ENCODE measurements at places on chromosomes 4 and X. TPM values are rescaled to one million over a fixed set of nuclear protein-coding genes. Genes with fewer than 3 reads are reported as not detected.

- peak overlapping the region; percentile 100 for H3K4me3 ChIP-seq
- H3K4me1 ChIP-seq, result peaks cover 5% of the 10 kb centered on the region
- H3K27me3 ChIP-seq, result no peaks in the 10 kb centered on the region
Observed at GRCh38 chrX:154401045-154401799, 3.0 kb downstream of the RPL10 start.

- H3K4me3 ChIP-seq, result no peak overlapping the region
- DNase-seq, result no peak
- H3K4me1 ChIP-seq, result peaks cover 3% of the 10 kb centered on the region
- H3K36me3 ChIP-seq, result no peaks in the 10 kb centered on the region
- H3K27ac ChIP-seq, result no peak overlapping the region
- no peaks in the 10 kb centered on the region for H3K27me3 ChIP-seq
Observed at GRCh38 chr4:101071241-101071640, 276.1 kb downstream of the PPP3CA start.

GRCh38 chrX:150146271-150146896 is 208.1 kb upstream of the EOLA2 start:
- H3K36me3 ChIP-seq, result no peaks in the 10 kb centered on the region
- no peak for DNase-seq
- H3K27me3 ChIP-seq, result peaks cover 4% of the 10 kb centered on the region
- no peak overlapping the region for H3K27ac ChIP-seq

DNA sequence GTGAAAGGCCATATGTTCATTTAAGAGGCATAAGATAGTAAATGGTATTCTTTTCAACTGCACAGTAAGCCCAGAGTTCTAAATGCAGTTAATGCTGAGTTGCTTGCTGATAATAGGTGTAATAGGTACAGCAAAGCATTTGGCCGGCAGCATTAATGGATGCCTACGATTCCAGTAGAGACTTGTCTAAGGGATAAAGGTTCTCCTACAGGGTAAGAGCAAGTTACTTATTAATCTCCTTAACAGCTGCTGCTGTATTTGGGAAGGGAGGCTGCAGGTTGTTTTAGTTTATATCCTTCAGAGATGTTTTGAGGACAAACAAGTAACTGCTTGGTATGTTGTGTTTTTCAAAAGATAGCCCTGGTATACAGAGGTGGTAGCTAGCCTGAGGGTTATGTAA is 16.8 kb downstream of the TSPAN7 start:
- peaks cover 8% of the 10 kb centered on the region for H3K27me3 ChIP-seq
- H3K4me3 ChIP-seq, result no peak overlapping the region
- no peaks in the 10 kb centered on the region for H3K4me1 ChIP-seq
- H3K36me3 ChIP-seq, result no peaks in the 10 kb centered on the region
- H3K27ac ChIP-seq, result no peak overlapping the region
- no peak for DNase-seq

DNA sequence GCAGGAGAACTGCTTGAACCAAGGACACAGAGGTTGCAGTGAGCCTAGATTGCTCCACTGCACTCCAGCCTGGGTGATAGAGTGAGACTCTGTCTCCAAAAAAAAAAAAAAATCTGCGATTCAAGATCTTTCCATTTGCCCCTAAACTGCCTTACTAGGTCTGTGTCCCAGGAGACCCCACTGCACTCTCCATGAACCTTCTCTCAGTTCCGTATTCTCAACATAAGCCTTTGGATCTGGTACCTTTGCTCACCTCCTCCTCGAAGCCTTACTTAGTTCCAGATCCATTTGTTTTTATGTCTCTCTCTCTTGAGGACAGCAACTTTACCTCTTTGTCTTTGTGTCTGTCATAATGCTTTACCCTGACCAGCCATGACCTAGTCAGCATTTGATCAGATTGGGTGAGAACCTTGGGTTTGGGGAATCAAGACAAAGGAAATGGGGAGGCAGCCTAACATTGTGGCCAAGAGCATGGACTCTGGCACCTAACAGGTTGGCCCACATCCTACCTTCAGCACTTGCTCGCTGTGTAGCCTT is 33.7 kb downstream of the BST1 start:
- H3K27ac ChIP-seq, result no peak overlapping the region
- no peaks in the 10 kb centered on the region for H3K27me3 ChIP-seq
- H3K36me3 ChIP-seq, result peaks cover 18% of the 10 kb centered on the region
- DNase-seq, result no peak
- peaks cover 41% of the 10 kb centered on the region for H3K4me1 ChIP-seq

- DNase-seq, result no peak
- H3K27me3 ChIP-seq, result no peaks in the 10 kb centered on the region
- no peak overlapping the region for H3K4me3 ChIP-seq
- no peak overlapping the region for H3K27ac ChIP-seq
- no peaks in the 10 kb centered on the region for H3K4me1 ChIP-seq
Observed at GRCh38 chrX:131778269-131779218, 234.7 kb downstream of the OR13H1 start.

- H3K4me1 ChIP-seq, result peaks cover 5% of the 10 kb centered on the region
- no peaks in the 10 kb centered on the region for H3K36me3 ChIP-seq
- H3K4me3 ChIP-seq, result no peak overlapping the region
- peaks cover 11% of the 10 kb centered on the region for H3K27me3 ChIP-seq
Observed at GRCh38 chr4:184937030-184937710, 81.1 kb upstream of the HELT start.

GRCh38 chr4:181958446-181958845 is 284.8 kb upstream of the TENM3 start:
- no peaks in the 10 kb centered on the region for H3K4me1 ChIP-seq
- H3K4me3 ChIP-seq, result no peak overlapping the region
- H3K27ac ChIP-seq, result no peak overlapping the region

GRCh38 chr4:124178449-124179021 is 534.0 kb downstream of the ANKRD50 start:
- no peak for DNase-seq
- H3K4me3 ChIP-seq, result no peak overlapping the region
- no peaks in the 10 kb centered on the region for H3K27me3 ChIP-seq
- no peaks in the 10 kb centered on the region for H3K36me3 ChIP-seq
- no peak overlapping the region for H3K27ac ChIP-seq

DNA sequence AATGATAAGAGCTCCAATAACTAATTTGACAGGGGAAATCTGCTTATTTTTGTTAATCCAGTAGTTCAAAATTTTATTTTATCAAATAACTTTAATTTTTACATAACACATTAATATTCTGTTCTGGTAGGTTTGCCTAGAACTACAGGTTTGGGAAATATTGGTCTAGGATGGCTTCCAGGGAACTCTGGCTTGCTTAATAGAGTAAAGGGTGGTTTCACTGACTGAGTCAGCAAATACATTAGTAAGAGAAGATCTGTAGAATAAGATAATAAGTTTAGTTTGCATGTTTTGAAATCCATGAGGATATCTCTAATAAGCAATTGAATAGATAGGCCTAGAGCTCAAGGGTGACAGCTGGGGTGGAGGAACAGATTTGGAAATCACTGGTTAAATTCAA is 500.7 kb downstream of the ZNF674 start:
- no peak overlapping the region for H3K27ac ChIP-seq
- no peaks in the 10 kb centered on the region for H3K27me3 ChIP-seq
- H3K4me1 ChIP-seq, result no peaks in the 10 kb centered on the region
- DNase-seq, result no peak

DNA sequence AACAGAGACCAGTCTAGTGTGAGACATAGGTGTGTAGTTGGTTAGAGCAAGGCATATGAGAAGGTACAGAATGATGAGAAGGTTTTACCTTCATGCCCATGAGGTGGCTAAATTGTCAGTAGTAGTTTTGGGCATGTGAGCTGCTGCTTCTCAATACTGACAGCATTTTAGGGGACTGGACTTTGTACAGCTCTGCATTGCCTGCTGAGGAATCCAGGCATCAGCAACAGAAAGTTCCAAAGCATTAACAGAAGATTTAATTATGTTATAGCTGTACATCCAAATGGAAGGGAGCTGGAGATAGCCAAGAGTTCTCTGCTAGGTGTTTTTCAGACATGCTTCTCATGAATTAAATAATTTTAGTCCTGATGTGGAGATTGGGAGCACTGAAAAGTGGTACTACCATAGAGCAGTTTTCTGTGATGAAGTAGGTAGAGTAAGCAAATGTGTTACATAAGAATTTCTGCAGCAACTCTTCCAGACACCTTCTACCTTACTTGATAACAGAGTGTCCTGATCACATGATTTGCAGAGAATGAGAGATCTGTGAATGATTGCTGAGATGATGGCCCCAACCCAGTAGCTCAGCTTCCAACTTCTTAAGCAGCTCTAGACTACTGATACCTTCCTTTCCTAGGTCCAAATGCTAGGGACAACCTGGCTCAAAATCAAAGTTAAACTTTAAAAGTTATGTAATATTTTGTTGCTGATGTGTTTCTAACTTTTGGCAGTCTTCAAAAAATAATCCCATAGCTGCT is 30.4 kb downstream of the FNIP2 start:
- H3K36me3 ChIP-seq, result no peaks in the 10 kb centered on the region
- H3K4me3 ChIP-seq, result no peak overlapping the region
- no peak overlapping the region for H3K27ac ChIP-seq
- no peaks in the 10 kb centered on the region for H3K27me3 ChIP-seq
- DNase-seq, result no peak

DNA sequence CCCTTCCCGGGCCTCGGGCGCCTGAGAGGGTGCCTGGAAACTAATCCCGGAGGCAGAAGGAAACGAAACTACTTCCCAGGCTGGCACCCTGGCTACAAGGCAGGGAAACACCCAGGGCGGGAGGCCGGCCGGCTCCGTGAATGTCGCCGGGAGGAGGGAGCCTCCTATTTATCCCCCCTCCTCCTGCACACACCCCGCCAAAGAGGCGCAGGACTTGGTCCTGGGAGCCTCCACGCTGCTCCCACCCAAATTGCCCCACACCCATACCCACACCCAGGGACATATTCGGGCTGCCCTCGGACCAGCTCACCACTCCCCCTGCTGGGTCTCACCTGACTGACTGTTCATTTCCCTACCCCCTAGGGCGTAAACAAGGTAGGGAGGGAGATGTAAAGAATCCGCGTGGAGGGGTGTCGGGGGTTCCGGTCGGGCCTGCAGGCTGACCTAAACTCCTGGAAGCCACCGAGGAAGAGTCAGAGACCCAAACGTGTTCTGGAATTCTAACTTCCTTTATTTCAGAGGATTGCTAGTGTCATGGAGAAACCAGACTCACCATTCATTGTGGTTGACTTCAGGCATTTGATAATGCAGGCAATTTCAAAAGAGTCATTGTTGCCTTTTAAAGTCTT is at the start of gene BTC:
TSS of gene BTC (minus strand) at position 142 of the 629 bp plus-strand sequence. CDS start 198 bp downstream, outside the sequence.
- no peak for DNase-seq
- H3K27me3 ChIP-seq, result peaks cover 39% of the 10 kb centered on the region

GRCh38 chr4:75135068-75135825 is 202.3 kb downstream of the PARM1 start:
- no peak overlapping the region for H3K27ac ChIP-seq
- no peaks in the 10 kb centered on the region for H3K4me1 ChIP-seq
- no peak overlapping the region for H3K4me3 ChIP-seq
- no peaks in the 10 kb centered on the region for H3K36me3 ChIP-seq
- no peak for DNase-seq

- H3K4me1 ChIP-seq, result no peaks in the 10 kb centered on the region
- H3K4me3 ChIP-seq, result no peak overlapping the region
- DNase-seq, result no peak
- H3K36me3 ChIP-seq, result peaks cover 4% of the 10 kb centered on the region
- H3K27ac ChIP-seq, result no peak overlapping the region
Observed at GRCh38 chr4:38468339-38468866, 195.6 kb upstream of the KLF3 start.

DNA sequence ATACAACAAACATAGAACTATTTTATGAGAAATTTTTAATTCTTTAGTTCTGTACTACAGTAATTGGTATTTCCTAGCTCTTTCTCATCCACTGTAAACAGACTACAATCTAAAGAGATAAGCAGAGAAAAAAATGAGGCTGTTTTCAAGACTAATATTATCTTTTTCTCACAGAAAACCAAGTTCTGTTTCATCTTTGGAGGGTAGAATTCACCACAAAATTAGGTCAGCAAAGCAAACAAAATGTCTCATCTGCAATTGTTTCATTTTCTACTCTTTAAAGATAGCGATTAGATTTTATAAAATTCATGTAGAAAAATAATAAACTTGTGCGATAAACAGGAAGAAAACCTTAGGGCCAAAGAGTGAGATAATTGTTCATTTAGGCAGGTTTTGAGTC is 10.8 kb downstream of the APOO start:
- DNase-seq, result no peak
- H3K4me3 ChIP-seq, result no peak overlapping the region
- H3K4me1 ChIP-seq, result peaks cover 2% of the 10 kb centered on the region
- no peak overlapping the region for H3K27ac ChIP-seq
- H3K27me3 ChIP-seq, result no peaks in the 10 kb centered on the region
- no peaks in the 10 kb centered on the region for H3K36me3 ChIP-seq

Gene PROM1
- 0.64 TPM for total RNA-seq

Gene PCYT1B
- 0.09 TPM for total RNA-seq

Gene NLRP2B
- total RNA-seq, result not detected

Gene CCDC120
- total RNA-seq, result 6.6 TPM

Gene CXCL11
- not detected for total RNA-seq

Gene CTAG1B
- total RNA-seq, result not detected

Gene UBQLN2
- total RNA-seq, result 37.6 TPM

Gene SLC9B1
- 0.28 TPM for total RNA-seq

Gene CASK
- 18.6 TPM for total RNA-seq

Gene BEX3
- 8.4 TPM for total RNA-seq

Gene BRS3
- total RNA-seq, result not detected

Gene TCEAL7
- total RNA-seq, result not detected
